ENCODE measurements at places on chromosomes 3 and 15.
A peak's percentile ranks its signal among the peaks of the same experiment; 100 is the strongest.

GRCh38 chr3:192834428-192834827 lies 83.2 kb downstream of the MB21D2 start:
- DNase-seq = no peak

GRCh38 chr3:169864270-169864669 lies 5.5 kb downstream of the LRRC31 start:
- no peak for DNase-seq

- DNase-seq = no peak
These were observed 7.2 kb upstream of the MFGE8 start for GRCh38 chr15:88920186-88920891.

GRCh38 chr3:159675285-159675684 lies 313.4 kb upstream of the IL12A start:
- DNase-seq = no peak

DNA sequence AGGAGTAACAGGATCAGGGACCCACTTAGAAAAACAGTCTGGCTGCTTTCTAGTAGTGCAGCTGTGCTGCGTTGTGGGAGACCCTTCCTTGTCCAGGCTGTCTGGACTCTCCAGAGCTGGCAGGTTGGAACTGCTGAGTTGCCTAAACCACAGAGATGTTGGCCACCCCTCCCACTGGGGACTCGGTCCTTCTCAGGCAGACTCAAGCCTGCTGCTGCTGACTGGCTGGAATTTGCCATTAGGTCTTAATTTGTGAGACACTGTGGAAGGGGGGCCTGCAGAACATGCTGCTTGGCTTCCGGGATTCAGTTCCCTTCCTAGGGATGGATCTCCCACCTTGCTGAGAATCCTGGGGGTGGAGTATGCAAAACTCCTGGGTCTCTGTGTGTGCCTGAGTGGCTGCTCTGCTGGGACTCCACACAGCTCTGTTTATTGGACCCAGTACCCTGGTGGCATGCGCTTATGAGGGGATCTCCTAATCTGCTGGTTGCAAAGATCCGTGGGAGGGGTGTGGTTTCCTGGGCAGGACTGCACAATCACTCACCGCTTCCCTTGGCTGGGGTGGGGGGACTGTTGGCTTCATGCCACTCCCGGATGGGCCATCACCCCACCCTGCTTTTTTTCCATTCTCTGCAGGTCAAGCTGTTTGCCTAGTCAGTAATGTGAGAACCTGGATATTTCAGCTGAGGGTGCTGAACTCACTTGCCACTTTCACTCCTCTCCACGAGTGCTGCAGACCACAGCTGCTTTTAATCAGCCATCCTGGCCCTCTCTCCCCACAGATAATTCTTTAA lies 150.5 kb downstream of the CFAP20DC start:
- peak; percentile 5 for DNase-seq

- no peak for DNase-seq
These were observed 105.5 kb downstream of the SEMA5B start for GRCh38 chr3:122921791-122922651.

DNA sequence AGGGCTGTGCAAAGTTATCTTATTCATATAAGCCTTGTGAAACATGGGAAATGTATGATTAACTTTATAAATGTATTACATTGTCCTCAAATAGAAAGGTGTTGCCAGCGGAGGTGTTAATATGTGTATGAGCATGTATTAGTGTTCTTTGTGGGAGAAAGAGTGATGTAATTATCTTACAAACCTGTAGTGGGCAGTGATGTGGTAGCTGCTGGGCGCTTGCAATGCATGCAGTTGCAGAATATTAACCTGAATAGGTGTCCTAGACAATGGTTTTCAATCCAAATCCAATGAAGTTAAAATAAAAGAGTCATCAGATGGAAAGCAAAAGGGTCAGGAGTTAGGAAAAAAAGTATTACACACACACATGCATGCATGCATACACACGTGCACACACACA lies 881.3 kb upstream of the CADM2 start:
- no peak for DNase-seq

GRCh38 chr3:135047061-135047460 lies 252.0 kb downstream of the EPHB1 start:
- DNase-seq = no peak

GRCh38 chr3:187079090-187080022 lies 59.9 kb downstream of the RPL39L start:
- DNase-seq = no peak

GRCh38 chr3:59512066-59512465 lies 462.2 kb upstream of the CFAP20DC start:
- DNase-seq = no peak

DNA sequence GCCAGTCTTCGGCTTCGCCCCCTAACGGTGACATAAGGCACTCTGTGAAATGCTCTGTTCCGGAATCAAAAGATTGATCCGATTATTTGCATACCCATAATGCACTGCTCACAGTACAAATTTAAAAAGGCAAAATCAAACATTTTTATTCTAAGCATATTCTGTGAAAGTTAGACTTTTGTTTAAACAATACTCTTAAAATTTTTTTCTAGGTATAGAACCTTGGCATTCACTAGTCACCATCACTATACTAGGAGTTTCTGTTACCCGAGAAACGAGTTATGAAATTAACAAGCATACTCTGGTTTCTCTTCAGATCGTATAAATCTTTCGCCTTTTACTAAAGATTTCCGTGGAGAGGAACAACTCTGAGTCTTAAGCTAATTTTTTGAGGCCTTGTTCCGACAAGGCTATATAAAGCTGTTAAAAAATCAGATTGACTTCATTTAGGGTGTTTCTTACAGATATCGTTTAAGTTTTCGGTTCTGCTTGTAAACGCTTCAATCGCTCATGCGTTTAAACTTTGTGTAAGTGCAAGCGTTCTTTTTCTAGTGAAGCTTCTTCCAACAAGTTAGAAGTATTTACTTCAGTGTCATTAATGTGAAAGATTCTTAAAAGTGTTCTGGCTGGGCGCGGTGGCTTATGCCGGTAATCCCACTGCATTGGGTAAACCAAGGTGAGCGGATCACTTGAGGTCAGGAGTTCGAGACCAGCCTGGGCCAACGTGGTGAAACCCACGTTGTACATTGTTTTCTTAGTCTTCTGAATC lies at the start of gene RNU5B-1:
Gene RNU5B-1 (plus strand): TSS at position 297 of the 769 bp plus-strand sequence.
- peak; percentile 60 for DNase-seq

DNA sequence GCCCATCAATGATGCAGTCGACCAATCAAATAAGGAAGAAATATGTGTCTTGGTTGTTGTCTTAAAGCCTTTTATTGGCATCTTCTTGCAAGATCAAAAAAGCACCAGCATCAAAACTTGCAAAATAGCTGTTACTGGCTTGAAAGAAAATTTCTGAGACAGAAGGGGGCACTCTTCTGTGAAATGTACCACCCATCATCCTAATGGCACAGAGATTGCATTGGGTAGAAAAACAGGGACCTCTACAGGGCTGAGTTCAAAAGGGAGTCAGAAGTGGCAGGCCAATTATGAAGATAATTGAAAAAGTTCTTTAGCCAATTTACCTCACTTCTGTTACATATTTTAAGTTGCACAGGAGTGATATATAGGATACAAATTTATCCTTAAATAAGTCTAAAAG lies 122.3 kb upstream of the GPR149 start:
- DNase-seq = no peak

- DNase-seq = no peak
These were observed 459.7 kb downstream of the TBL1XR1 start for GRCh38 chr3:176737480-176738110.

- no peak for DNase-seq
These were observed 6.6 kb downstream of the KLF15 start for GRCh38 chr3:126350502-126351085.

- DNase-seq = no peak
These were observed 16.6 kb downstream of the HAPLN3 start for GRCh38 chr15:88878720-88879184.

DNA sequence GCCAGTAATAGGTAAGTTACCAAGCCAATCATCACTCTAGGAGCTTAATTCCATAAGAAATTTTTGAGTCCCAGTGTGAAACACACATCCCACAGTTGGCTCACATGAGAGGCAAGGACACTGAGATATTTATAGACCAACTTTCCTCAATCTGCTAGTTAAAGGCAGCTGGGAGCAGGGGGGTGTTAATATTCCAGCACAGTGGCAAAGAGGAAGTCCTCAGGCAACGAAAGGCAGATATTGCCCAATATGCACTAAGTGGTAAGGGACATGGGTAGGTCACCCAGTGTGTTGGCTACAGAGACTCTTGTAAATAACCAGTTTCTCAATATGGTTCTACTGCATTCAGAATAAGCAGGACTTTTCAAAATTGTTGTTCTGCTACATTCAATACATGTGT lies 61.0 kb downstream of the TOP2B start:
- no peak for DNase-seq

- DNase-seq = no peak
These were observed 451.0 kb upstream of the GOLIM4 start for GRCh38 chr3:168546707-168547106.

DNA sequence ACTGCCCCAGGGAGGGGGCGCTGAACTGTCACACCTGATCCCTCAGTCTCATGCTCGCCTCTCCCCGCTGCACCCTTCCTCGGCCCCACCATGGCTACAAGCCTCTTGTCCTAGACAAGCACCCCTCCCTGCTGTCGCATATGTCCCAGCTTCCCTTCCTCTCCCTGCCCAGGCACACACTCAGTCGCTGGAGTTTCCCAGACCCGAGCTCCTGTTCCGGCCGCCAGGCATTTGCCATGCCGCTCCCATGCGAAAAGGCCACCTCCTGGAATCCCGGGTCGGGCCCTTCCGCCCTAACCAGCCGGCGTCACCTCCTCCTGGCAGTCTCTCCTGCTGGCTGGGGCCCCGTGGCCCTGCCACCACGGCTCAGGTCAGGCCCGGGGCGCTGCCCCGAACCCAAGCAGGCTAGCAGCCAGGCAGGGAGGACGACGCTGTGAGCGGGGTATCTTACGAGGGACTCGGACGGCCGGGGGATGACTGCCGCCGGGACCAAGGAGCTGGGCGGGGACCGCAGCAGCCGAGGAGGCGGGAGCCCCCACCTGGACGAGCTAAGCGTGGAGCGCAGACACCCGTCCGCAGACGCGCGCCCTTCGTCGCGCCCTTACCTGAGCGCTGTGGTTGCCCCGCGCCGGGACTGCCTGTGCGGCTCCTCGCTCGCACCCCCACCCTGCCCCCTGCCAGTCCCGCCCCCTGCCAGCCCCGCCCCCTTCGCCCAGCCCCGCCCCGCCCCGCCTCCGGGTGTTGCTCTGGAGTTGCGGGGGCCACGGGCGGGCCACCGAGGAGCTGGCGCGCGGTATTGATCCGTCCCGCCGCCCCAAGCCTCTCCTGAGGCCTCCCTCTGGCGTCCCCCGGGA lies at the start of gene ALS2CL:
Gene ALS2CL (minus strand): TSS at position 642 of the 854 bp plus-strand sequence. CDS start 4,239 bp downstream, outside the sequence.
- DNase-seq = no peak

GRCh38 chr3:38124324-38125122 lies 12.4 kb downstream of the ACAA1 start:
- no peak for DNase-seq

DNA sequence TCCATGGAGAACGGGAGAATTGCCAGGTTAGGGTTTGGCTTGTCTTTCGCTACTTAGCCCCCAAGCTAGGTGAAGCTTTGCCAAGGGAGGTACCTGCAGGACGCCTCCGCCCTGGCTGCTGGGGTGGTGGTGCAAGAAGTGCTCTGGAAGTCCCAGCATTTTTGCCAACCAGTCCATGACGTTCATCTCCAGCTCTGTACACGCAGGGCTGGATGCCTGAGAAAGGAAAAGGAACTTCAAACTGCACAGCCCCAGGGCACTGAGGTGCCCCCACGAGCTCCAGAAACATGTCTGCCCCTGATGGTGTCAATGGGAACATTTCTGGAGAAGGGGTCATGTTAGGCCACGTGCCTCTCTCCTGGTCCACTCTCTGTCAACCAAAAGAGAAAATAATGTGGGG lies 8.2 kb downstream of the HDC start:
- DNase-seq = no peak

DNA sequence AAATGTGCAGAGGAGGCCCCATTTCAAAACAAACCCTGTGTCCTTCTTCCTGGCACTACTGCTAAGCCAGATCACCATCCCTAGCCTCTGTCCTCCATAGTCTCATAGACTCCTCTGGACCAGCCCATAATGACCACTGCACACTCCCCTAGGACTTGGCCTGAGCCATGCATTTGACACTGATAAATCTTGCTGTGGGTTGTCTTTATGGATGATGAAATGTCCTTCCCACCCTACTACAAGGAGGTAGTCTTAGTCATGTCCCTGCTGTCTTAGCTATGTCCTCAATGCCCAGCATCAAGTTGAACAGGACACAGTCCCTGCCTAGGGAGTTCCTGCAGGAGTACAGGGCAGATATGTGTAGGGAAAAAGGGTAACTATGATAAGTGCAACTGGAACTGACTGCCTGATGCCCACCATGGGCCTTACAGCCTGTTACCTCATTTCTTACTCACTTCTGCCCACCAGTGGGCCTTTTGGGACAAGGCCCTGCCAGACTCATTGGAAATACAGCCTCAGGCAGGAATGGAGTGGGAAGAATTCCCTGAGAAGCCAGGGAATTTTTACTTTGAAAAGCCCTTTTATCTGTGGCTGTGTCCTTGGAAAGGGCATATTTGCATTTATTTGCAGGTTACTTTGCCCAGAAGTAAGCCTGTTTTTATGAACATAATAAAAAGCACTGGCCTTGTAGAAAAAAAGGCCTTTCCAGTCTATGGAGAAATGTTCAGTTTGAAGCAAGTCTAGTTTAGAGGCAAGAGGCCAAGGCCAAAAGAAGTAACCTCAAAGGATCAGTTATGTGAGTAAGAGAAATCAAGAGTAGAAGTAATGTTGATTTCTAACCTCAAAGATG lies 199.6 kb upstream of the EIF1B start:
- no peak for DNase-seq

DNA sequence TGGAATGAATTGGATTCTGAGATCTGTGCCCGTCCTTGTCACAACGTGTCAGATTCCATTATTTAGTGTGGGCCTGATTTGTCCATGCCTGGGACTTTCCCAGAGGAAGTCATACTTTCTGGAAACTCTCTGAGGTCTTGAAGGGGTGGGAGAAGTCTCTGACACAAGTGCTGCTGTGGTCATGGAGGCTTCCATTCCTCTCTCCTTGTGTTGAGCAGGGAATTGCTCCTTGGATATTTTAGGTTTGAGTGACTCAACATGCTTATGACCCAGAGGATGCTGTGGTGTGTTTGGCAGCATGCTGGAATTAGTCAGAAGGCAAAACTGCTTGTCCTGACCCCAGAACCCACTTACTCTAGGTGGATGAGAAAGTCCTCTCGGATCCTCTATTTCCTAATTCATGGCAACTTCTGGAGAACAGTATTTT lies 132.1 kb downstream of the LPP start:
- no peak for DNase-seq

DNA sequence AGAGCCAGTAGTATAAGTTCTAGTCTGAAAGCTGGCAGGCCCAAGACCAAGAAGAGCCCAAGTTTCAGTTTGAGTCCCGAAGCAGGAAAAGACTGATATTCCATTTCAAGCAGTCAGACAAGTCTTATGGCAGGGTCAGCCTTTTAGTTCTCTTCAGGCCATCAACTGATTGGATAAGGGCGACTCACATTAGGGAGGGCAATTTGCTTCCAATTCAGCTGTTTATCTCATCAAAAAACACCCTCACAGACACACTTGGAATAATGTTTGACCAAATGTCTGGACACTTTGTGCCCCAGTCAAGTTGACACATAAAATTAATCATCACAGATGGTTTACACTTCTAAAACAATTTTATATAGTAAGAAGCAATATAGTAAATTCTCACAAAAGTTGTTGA lies 69.7 kb downstream of the UBE2E2 start:
- DNase-seq = no peak
